Urinary bladder (tissue), 4 donors: ENCODE measurements at places on chromosomes 4 and X. TPM values are rescaled to one million over a fixed set of nuclear protein-coding genes. Genes with fewer than 3 reads are reported as not detected.

ZDHHC9 gene
- polyA plus RNA-seq: 22.8 TPM

EDA2R gene
- polyA plus RNA-seq: 0.35 TPM

GRCh38 chr4:165058666-165059065 lies 5.0 kb downstream of the TRIM75 start:
- no peak for DNase-seq

GRCh38 chrX:17495052-17495451 lies 120.1 kb downstream of the NHS start:
- DNase-seq: peak; percentile 4

RAB40A gene
- polyA plus RNA-seq: 1.4 TPM

DNA sequence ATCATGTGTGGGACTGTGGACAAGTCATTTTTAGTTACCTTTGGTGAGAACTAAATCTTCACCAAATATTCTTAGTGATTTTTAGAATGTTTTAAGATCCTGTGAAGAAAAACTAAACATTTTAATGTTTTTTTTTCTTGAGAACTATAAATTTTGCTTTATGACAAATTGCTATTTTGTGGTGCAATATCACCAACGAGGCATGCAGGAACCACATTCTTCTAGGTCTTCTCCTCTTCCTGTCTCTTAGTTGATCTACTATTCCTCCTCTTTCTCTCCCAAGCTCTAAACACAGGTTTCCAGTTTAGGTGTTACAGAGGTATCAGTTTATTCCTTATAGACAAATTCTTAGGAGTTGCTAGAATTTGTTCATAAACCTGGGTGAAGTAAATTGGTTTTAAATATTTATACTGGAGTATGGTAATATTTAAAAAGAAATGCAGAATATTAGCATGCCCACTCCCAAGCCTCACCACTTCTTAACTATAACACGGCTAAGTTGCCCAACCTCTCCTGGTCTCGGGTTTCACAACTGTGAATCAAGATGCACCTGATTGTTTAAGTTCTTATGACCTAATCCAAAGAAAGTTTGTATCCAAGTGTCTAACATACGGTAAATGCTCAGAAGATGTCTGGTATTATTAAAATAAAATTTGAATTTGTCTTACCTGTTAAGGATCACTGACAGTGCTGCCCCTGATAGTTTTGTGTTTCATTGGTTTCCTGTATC lies 56.5 kb upstream of the CLNK start:
- DNase-seq: no peak

DNA sequence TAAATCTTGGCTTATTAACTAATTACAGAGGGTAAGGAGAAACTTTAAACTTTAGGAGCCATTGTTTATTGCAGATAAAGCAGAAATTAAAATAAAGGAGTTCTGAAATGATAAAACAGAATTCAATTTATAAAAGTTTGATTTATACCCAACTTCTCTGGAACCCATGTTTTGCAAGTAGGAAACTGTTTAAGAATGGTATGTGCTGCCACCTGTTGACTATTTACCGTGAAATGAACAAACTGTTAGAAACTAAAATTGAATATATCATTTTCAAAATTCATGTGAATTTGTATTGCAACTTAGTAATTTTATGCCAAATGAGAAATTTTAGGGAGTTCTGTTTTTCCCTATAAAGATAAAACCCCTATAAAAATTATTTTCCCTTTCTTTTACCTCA lies 11.0 kb upstream of the TBC1D8B start:
- DNase-seq: no peak

- DNase-seq: no peak
Measured at GRCh38 chr4:38044060-38044459, 83.9 kb downstream of the PTTG2 start.

GRCh38 chr4:138967313-138967712 lies 48.3 kb upstream of the NOCT start:
- DNase-seq: no peak

DNA sequence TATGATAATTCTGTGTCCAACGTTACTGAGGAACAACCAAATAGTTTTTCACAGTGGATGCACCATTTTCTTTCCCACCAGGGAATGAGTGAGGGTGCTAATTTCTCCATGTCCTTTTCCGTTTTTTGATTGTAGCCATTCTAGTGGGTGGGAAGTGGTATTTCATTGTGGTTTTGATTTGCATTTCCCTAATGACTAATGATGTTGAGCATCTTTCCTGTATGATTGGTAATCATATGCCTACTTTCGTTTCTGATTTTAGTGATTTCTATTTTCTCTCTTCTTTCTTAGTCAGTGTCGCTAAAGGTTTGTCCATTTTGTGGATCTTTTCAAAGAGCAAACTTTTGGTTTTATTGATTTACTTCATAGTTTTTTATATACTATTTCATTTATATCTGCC lies 32.1 kb upstream of the TEX13D start:
- DNase-seq: no peak

DNA sequence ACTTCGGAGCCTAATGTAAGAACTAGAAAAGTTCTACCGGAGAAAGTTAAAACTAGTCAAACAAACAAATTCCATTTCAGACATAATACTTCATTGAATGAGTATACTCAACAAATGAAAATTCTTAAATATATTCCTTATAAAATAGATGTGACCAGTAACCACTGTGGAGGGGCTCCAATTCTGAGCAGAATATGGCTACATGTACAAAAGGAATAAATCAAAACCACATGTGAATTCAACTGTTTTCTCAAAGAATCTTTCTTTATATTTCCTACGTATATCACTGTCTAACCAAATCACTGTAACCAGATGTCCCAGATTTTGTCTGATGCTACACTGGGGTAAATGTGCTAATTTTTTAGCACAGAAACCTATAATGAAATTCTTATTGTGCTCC lies 49.0 kb downstream of the HTN1 start:
- no peak for DNase-seq

DNA sequence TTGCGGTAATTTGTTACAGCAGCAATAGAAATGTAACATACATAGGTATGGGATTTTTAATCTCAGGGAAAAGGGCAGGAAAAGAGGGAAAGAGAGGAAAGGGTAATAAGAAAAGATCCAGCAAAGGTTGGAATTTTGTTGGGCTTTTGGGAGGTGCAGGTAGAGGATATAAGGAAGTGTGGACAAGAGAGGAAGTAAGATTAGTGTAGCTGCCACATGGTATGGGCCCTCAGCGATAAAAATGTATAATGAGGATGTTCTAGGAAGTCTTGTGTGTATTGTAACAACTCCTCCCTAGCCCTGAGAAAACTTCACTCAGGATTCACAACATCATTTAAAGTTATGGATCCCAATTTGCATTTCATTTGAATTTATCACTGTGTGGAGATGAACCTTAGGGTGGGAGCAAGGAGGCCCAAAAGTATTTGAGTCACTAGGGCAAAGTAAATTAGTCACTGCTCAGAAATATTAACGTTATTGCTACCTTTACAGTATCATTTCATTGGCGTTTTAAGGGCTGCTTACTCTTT lies 2.8 kb upstream of the IL21 start:
- DNase-seq: no peak

CSN1S1 gene
- 0.19 TPM for polyA plus RNA-seq

CFAP99 gene
- polyA plus RNA-seq: 0.06 TPM

GRCh38 chrX:47540754-47541538 lies 20.1 kb upstream of the ARAF start:
- DNase-seq: peak; percentile 75

DNA sequence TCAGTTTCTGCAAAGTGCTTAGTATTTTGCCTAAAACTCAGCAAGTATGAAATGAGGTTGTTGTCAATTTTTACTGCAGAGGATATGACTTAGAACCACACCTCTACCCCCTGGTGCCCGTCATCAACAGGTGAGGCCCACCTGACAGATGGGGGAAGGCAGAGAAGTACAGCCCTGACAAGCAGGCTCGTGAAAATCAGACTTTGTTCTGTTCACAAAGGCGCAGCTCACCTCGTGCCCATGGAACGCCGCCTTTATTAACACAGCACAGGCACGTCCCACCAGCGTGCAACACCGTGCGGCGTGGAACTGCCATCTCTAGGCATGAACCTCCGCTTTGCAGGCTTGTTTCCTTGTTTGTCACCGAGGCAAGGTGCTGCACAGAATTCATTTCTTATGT lies 13.3 kb downstream of the CYP4V2 start:
- DNase-seq: no peak

DNA sequence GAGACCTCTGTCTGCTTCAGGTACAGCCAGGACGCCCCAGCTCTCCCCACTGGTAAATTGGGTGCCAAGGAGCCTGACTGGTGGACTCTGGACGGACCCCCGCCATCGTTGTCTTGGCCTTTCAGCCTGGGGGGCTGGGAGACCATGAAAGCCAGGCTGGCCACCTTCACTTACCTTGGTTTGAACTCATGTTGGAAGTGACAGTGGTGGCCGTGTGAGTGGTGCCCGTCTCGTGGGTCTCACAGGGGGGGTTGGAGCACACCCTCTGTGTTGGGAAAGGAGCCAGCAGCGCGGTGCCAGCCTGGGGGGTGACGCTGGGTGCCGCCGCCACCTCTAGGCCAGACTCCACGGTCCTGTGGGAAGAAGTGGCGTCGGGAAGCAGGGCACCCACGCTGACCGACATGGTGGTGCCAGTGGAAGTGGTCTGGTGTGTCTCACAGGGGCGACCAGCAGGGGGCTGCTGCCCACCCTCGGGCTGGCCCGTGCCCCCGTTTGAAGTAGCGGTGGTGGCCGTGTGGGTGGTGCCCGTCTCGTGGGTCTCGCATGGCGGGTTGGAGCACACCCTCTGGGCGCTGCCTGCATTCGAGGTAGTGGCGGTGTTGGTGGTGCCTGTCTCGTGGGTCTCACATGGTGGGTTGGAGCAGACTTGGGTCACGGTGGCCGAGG lies 9.6 kb upstream of the RENBP start:
- no peak for DNase-seq

SH3D19 gene
- polyA plus RNA-seq: 57.1 TPM

DNA sequence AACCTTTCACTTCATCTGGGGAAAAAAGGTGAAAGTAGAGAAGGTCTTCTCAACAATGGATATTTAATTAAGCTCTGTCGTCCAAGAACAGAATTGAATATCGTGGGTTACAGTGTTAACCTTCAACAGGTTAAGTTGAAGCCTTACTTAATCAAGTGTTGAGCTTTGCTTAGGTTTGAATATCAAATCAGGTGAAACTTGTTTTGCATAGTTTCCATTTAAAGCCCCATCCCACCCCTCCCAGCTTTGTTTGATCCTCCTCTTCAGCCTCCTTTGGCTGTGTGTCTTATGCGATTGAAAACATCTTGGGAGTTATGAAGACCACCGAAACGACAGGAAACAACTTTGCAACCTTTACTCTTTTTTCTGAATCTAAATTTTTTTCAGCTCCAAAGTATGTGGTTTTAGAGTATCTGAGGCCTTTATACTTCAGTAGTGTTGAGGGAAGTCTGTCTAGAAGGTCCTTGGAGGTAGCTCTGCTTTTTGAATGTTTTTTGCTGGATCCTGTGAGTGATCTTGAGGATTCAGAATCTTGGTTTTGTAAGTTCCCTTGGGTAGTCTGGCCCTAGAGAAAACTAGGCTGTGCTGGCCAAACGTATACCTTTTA lies 39.1 kb downstream of the MCUB start:
- no peak for DNase-seq

MAGED2 gene
- 180 TPM for polyA plus RNA-seq

GRCh38 chr4:118732591-118733330 lies 47.6 kb downstream of the METTL14 start:
- no peak for DNase-seq

IBSP gene
- not detected for polyA plus RNA-seq

OPRPN gene
- not detected for polyA plus RNA-seq

DNA sequence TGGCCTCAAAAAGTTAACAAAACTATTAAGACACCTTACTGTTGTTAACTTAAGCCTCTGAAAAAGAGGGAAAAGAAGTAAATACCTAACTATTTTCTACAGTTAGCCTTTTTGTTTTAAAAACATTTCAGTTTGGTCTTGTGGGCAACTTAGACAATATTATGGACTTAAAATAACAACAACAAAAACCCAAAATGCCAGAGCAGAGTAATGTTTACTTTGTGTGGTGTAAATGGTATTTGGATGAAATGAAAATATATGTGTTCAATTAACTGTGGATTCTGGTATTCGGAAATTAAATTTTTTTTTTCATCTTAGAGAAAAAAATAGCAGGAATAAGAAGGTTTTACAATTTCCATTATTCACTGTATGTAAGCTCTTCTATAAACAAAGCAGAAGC lies 79.6 kb upstream of the NPNT start:
- no peak for DNase-seq

DNA sequence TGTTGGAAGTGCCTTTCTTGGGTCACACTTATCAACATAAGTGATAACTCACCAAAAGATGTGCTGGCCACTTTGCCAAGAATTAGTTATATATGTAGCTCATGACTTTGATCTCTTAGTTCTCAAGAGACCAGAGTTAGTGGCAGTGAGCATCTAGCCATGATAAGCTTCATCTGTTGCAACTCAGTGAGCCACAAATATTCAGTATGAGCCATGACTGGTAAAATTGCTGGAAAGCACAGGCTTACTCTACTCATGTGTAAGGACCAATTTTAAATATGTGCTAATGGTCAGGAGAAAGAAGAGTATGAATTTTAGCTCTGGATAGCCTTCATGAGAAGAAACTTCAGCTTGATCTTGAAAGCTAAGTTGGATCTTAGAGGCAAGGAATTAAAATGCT lies 59.4 kb upstream of the TLL1 start:
- no peak for DNase-seq

- DNase-seq: peak; percentile 32
Measured at GRCh38 chr4:112099701-112100297, 45.5 kb upstream of the FAM241A start.
